Right lobe of liver (tissue), 6 donors: ENCODE measurements at places on chromosomes 16 and 17. TPM values are rescaled to one million over a fixed set of nuclear protein-coding genes. Genes with fewer than 3 reads are reported as not detected.

Gene ANKRD11
- total RNA-seq = 32.8 TPM

DNA sequence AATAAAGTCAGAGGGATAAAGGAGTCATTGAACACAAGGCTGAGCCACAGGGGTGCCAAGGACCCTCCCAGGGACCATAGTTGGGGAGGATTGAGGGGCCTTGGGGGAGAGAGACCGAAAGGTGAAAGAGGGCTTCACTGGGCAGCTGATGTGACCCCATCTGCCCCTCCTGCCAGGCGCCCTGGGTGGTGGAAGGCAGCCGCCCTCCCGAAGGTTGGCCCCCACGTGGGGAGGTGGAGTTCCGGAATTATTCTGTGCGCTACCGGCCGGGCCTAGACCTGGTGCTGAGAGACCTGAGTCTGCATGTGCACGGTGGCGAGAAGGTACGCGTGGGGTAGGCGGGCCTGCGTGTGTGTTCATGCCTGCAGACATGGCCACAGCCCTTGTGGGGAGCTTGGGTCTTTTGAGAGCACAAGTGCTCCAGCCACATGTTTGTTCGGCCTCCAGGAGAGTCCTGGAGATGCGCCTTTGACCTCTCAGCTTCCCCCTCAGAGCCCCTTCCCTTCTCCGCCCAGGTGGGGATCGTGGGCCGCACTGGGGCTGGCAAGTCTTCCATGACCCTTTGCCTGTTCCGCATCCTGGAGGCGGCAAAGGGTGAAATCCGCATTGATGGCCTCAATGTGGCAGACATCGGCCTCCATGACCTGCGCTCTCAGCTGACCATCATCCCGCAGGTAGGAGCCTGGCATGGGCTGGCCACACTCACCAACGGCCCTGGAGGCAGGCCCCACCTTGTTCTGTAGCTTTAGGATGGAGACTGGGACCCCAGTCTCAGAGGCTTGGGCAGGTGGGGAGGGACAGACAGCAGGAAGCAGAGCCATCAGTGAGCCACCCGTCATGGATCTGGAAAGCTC is 24.1 kb downstream of the ANKRD40 start:
- H3K27ac ChIP-seq = peak overlapping the region; percentile 70
- peaks cover 3% of the 10 kb centered on the region for H3K4me1 ChIP-seq
- peak; percentile 55 for DNase-seq
- no peaks in the 10 kb centered on the region for H3K27me3 ChIP-seq
- no peak overlapping the region for H3K4me3 ChIP-seq

DNA sequence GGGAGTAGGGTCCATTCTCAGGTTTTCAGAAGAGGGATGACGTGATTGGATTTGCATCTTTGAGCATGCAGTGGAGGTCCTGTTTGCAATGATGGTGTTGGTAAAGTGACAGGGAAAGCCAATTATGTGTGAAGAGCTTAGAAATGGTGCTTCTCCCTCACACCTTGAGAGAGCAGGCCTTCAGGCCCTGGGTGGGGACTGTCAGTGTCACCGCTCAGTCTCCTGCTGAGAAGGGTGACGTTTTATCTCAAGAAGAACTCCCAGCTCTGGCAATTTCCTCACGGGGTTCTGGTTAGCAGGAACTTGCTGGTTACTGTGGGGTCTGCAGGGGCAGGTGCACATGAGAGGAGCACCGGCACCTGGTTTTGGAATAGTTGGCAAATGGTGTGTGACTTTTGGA is 11.2 kb downstream of the PLCG2 start:
- DNase-seq = no peak
- H3K4me3 ChIP-seq = no peak overlapping the region
- no peaks in the 10 kb centered on the region for H3K36me3 ChIP-seq
- no peak overlapping the region for H3K27ac ChIP-seq
- H3K4me1 ChIP-seq = no peaks in the 10 kb centered on the region

GRCh38 chr16:70642633-70643032 is 3.7 kb upstream of the IL34 start:
- no peaks in the 10 kb centered on the region for H3K4me1 ChIP-seq
- H3K27me3 ChIP-seq = no peaks in the 10 kb centered on the region
- H3K4me3 ChIP-seq = no peak overlapping the region
- no peaks in the 10 kb centered on the region for H3K36me3 ChIP-seq
- no peak overlapping the region for H3K27ac ChIP-seq

GRCh38 chr17:77693301-77693700 is 265.2 kb upstream of the TNRC6C start:
- H3K4me3 ChIP-seq = no peak overlapping the region
- no peaks in the 10 kb centered on the region for H3K4me1 ChIP-seq
- DNase-seq = peak; percentile 27
- no peak overlapping the region for H3K27ac ChIP-seq
- H3K27me3 ChIP-seq = no peaks in the 10 kb centered on the region

DNA sequence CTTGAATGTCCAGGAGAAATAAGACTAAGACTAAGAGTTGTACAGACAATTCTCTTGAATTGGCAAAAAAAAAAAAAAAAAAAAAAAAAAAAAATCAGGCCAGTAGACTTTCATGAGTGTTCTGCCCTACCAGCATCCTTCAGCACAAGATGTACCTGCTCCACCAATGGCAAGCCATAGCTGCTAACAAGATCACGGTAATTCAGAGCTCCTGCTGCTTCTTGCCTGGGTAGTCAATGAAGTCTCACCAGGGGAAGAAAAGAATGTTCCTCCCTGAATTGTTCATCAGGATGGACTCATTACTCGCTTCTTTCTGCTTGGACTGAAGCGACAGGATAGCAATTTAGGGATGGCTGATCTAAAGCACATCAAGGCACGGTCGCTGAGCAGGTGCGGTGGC is 31.1 kb upstream of the APOH start:
- no peak overlapping the region for H3K27ac ChIP-seq
- H3K36me3 ChIP-seq = no peaks in the 10 kb centered on the region
- no peak overlapping the region for H3K4me3 ChIP-seq
- no peaks in the 10 kb centered on the region for H3K4me1 ChIP-seq

GRCh38 chr17:41012326-41013120 is 3.6 kb upstream of the KRTAP3-1 start:
- H3K27ac ChIP-seq = no peak overlapping the region
- H3K27me3 ChIP-seq = no peaks in the 10 kb centered on the region
- H3K4me1 ChIP-seq = no peaks in the 10 kb centered on the region
- DNase-seq = no peak

GRCh38 chr16:83652943-83653342 is 154.8 kb upstream of the HSBP1 start:
- no peaks in the 10 kb centered on the region for H3K36me3 ChIP-seq
- H3K4me1 ChIP-seq = no peaks in the 10 kb centered on the region
- DNase-seq = no peak
- no peaks in the 10 kb centered on the region for H3K27me3 ChIP-seq
- no peak overlapping the region for H3K27ac ChIP-seq

Gene SLC6A4
- not detected for total RNA-seq

DNA sequence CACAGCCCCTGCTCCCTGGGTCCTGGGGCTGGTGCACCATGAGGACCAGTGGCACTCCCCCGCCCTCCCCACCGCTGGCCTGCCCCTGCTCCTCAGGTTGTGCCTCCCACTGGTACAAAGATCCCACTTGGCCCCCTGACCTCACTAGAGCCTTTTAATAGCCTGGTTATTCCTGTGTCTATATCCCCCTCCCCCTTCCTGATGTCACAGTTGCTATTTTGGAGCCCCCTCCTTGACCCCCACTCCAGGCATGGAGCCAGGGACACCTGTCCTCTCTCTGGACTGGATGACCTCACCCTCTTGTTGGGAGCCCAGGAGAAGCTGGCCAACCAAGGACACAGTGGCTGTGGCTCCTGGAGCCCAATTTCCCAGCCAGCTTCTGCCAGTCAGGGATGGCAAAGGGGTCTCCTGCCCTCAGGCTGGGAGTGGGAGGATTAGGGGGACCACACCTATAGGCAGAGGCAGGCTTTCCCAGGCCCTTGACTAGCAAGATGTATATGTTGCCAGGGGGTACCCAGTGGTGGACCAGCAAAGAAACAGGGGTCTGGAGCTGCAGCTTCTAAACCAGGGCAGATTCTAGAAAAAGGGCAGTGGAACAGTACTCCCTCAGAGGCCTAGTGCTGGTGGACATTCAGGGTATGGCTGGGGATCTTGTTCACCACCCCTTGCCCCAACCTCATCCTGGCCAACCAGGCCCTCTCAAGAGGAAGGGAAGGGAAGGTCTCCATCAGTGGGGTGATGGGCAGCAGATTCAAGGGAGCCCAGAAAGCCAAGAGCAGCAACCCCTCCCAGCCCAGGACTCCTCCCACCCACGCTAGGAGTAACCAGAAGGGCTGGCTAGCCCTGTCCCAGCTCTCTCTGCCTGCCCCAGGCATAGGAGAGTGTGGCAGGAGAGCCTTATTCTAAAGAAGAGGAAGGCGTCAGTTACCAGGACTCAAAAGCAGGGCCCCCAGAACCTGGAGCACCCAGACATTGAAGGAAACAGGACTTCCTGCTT is 10.9 kb downstream of the HDAC5 start:
- H3K4me1 ChIP-seq = peaks cover 2% of the 10 kb centered on the region
- H3K27ac ChIP-seq = peak overlapping the region; percentile 25
- no peak overlapping the region for H3K4me3 ChIP-seq
- DNase-seq = no peak
